Renal cortical epithelial cell (primary cell): ENCODE measurements at places on chromosomes 2 and 18.

GRCh38 chr18:9211955-9212354, 75.4 kb downstream of the ANKRD12 start:
- DNase-seq = peak; percentile 23

- DNase-seq = no peak
Observed at GRCh38 chr2:201607568-201607967, 35.7 kb downstream of the TMEM237 start.

GRCh38 chr2:8452979-8453903, 228.6 kb upstream of the ID2 start:
- DNase-seq = no peak

GRCh38 chr18:11136241-11136640, 13.1 kb downstream of the PIEZO2 start:
- DNase-seq = no peak

- DNase-seq = peak; percentile 75
Observed at GRCh38 chr2:18473241-18474181, 86.9 kb downstream of the RDH14 start.

GRCh38 chr2:9646196-9647030, 15.6 kb upstream of the YWHAQ start:
- no peak for DNase-seq

DNA sequence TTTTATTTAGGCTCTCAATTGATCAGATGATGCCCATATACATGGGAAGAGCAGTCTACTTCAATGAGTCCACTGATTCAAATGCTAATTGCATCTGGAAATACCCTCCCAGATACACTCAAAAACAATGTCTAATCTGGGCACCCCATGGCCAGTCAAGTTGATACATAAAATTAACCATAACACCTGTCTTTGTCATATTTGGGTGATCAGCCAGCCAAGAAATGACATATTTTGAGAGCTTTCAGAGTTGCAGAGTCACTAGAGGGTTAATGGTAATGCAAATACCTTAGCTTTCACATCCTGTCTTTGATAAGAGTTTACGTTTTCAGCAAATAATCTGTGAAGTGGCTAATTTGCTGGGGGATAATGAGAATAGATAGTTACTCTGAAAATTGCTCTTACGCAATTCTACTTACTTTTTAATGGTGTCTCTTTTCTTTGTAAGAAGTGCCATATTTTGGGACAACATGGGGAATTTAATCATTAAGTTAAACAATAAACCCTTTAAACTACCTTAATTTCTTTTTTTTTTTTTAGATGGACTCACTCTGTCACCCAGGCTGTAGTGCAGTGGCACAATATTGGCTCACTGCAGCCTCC, 49.1 kb downstream of the CCDC195 start:
- DNase-seq = no peak
